Activated CD4-positive, alpha-beta T cell treated with anti-CD3 and anti-CD28 coated beads for 36 hours (primary cell): ENCODE measurements at places on chromosomes 5 and 9.

DNA sequence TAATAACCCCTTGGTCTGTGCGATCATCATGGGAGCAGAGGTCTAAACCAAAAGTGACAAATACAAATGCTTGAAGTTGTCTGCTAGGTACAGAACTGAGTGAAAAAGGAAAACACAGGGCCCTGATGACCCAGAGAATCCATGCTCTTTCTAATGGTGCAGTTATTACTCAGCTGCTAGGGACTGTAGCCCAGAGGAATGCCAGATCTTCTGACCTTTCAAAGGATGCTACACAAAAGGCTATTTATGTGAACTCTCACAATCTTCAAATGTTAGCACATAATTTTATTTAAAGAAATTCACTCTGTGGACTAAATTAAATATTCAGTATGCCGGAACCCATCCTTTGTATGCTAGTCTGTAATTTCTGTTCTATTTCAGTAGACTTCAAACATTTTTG, 79.9 kb downstream of the PRR16 start:
- no peaks in the 10 kb centered on the region for H3K27me3 ChIP-seq
- no peak overlapping the region for H3K4me3 ChIP-seq
- H3K36me3 ChIP-seq, result no peaks in the 10 kb centered on the region

DNA sequence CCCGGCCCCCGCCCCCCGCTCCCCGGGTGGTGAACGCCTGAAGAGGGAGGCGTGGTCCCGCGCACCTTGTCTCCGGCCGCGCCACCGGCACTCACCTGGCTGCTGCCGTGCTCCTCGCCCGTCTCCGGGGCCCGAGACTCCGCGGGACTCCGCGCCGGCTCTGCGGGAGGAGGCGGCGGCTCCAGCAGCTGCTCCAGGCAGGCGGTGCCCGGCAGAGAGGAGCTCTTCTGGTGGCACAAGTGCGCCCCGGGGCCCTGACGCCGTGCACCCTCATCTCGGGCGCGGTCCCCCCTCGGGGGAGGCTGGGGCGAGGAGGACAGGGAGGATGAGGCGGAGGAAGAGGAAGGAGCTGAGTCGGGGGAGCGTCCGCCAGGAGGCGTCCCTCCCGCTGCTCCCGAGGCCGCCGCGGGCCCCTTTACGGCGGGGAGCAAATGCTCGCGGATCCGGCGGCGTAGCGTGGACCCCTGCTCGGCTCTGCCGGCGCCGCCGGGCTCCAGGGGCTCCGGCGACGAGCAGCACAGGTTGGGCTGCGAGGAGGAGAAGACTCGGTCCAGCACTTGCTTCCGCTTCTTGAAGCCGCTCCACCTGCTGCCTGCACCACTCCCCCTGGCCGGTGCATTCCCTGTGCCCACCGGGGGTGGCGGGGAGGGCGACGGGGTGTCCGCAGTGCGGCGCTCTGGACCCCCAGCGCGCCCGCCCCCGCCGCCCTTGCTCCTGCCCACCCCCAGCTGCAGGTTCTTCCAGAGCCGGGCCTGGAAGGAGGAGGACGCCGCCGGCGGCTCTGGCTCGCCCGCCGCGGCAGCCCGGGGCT, 928 bp downstream of the MCTP1 start:
- no peaks in the 10 kb centered on the region for H3K36me3 ChIP-seq
- peak overlapping the region; percentile 26 for H3K4me3 ChIP-seq
- peaks cover 10% of the 10 kb centered on the region for H3K4me1 ChIP-seq
- peaks cover 53% of the 10 kb centered on the region for H3K27me3 ChIP-seq
- no peak overlapping the region for H3K27ac ChIP-seq

DNA sequence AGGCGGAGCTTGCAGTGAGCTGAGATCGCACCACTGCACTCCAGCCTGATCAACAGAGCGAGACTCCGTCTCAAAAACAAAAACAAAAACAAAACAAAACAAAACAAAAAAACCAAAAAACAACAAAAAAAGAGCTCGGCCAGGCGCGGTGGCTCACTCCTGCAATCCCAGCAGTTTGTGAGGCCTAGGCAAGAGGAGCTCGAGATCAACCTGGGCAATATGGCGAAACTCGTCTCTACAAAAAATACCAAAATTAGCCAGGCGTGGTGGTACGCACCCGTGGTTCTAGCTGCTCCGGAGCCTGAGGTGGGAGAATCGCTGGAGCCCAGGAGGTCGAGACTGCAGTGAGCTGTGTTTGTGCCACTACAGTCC, 20.2 kb downstream of the TRIM7 start:
- no peaks in the 10 kb centered on the region for H3K27me3 ChIP-seq
- H3K4me3 ChIP-seq, result peak overlapping the region; percentile 82
- peaks cover 37% of the 10 kb centered on the region for H3K4me1 ChIP-seq
- peaks cover 7% of the 10 kb centered on the region for H3K36me3 ChIP-seq
- DNase-seq, result no peak
- H3K27ac ChIP-seq, result peak overlapping the region; percentile 93

DNA sequence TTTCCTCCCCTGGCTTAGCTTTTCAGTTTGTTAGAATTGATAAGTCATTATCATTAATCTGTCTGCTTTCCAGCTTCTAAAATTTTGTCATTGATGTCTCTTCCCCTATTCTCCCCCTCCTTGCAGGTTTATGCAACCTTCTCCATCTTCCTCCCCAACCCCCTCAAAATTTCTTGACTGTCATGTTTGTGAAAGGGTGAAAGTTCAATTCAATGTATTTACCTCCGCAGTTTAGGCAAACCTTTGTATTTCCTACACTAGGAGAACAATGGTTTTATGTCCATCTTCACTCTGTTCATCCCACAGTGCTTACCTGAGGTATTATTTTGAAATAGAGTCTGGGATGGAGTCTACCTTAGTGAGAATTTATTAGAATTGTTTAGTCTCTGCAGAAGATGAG, 117.9 kb downstream of the ALDH1A1 start:
- H3K4me1 ChIP-seq, result no peaks in the 10 kb centered on the region
- no peaks in the 10 kb centered on the region for H3K36me3 ChIP-seq
- H3K27me3 ChIP-seq, result peaks cover 2% of the 10 kb centered on the region
- no peak for DNase-seq

GRCh38 chr5:93589152-93589828, 6.3 kb downstream of the NR2F1 start:
- peaks cover 6% of the 10 kb centered on the region for H3K36me3 ChIP-seq
- peak overlapping the region; percentile 24 for H3K27ac ChIP-seq
- peaks cover 69% of the 10 kb centered on the region for H3K27me3 ChIP-seq
- H3K4me1 ChIP-seq, result peaks cover 22% of the 10 kb centered on the region
- H3K4me3 ChIP-seq, result peak overlapping the region; percentile 28

DNA sequence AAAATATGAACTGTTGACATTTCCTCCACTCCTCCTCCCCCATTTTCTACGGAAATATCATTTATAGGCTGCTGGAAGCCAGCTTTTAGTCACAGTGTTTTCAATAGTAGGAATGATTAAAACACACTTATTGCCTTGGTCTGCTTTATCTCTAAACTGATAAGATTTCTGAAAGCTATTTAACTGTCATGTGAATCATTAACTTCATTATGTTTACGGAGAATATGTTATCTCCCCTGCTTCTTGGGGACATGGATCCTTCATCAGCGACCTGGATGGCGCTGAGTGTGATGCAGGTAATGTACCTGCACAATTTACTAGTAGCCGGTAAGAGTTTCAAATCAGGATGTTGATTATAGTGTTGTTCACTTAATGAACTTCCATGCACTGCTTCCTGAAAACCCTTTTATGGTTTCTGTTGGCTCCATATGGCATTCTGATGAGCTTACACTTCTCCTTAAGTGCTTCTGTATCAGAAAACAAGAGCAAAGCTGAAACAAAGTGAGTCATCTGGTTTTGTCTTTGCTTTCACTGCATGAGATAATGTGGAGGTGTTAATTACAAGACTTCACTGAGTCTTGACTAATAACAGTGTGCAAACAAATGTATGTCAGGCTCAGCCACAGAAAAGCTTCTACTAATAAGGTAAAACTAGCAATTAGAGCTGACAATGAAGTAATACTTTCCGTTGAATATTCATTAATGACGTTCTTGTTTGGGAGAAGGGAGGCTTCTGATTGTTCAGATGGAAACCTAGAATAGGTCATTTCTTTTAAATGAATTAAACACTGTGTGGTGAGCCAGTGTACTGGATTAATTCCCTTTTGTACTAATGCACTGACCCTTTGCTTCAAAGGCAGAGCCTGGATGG, 162.4 kb upstream of the ZNF608 start:
- H3K27ac ChIP-seq, result no peak overlapping the region
- no peaks in the 10 kb centered on the region for H3K27me3 ChIP-seq
- no peak for DNase-seq
- H3K4me1 ChIP-seq, result peaks cover under 1% of the 10 kb centered on the region
- no peak overlapping the region for H3K4me3 ChIP-seq

GRCh38 chr9:92492781-92493401, 10.6 kb upstream of the ASPN start:
- no peak overlapping the region for H3K4me3 ChIP-seq
- no peaks in the 10 kb centered on the region for H3K4me1 ChIP-seq
- H3K27me3 ChIP-seq, result no peaks in the 10 kb centered on the region
- no peak overlapping the region for H3K27ac ChIP-seq
- H3K36me3 ChIP-seq, result no peaks in the 10 kb centered on the region

DNA sequence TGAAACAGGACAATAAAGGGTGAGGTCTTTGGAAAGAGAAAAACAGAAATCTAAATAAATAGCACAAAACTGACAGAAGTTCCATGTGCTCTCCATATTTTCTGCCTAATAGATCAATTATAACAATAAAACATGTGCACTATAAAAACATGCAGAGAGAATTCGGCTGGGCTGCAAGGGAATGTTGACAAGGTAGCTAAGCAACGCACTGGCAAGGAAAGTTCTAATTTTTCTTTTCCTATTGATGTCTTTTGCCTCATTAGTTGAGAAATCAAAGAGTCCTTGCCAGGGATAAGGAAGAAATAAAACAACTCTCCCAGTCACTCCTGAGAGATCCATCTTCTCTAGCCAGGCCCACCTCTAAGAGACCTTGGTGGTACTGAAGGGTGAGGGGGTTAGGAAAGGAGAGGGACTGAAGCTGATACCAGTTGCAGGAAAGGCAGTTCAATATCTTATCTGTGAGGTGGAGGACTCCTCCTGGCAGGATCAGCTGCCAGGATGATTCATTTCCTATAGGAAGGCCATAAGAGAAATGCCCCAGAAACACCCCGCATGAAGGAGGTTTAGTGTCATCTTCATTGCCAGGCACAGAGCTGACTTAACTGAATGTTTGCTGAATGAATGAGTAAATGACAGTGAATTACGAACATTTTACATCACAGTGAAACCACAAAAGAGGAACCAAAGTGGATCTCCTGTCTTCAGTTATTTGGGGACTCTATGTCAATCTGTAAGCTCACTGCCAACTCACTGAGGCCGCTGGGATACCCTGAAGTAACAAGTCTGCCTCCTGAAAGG, 63.7 kb upstream of the IFNK start:
- no peak overlapping the region for H3K27ac ChIP-seq
- DNase-seq, result peak; percentile 8
- peaks cover 10% of the 10 kb centered on the region for H3K4me1 ChIP-seq

GRCh38 chr5:146832985-146833732, 45.4 kb downstream of the PPP2R2B start:
- no peak for DNase-seq
- H3K27ac ChIP-seq, result no peak overlapping the region
- H3K27me3 ChIP-seq, result no peaks in the 10 kb centered on the region
- peaks cover 2% of the 10 kb centered on the region for H3K4me1 ChIP-seq
- H3K36me3 ChIP-seq, result no peaks in the 10 kb centered on the region

DNA sequence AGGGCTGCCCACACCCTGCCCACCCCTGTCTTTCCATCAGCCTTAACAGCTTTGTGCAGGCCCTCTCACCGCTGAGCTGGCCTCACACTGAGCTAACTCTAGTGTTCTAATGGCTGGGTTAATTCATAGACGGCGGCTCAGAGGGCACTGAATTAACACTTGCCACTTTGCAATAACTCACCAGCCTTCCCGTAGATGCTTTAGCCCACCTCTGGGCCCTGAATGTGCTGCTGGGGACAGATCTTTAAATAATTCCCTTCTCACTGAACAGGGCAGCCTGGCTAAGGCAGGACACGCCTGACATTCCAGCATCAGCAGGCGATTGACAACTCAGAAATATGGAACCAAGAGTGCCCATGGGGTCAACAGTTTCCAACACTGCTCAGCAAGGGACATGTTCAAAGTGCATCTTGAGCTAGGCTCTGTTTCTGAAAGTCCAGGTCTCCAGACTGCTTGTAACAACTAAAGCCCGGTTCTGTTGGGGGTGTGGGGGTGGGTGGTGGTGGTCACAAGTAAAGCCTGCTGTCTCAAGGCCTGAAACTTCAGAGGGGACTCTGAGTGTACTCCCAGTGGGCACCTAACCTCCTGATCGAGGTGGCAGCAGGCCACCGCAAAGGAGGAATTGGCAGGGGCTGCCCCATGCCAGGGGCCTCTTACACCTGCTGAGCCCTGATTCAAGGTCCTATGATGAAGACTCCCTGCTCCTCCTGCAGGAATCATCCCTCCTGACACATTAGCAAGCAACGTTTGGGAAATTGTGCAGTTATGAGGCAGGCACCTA, 248.3 kb downstream of the FSTL4 start:
- H3K27me3 ChIP-seq, result no peaks in the 10 kb centered on the region
- H3K4me1 ChIP-seq, result no peaks in the 10 kb centered on the region
- DNase-seq, result no peak
- no peak overlapping the region for H3K4me3 ChIP-seq
- H3K27ac ChIP-seq, result no peak overlapping the region
- no peaks in the 10 kb centered on the region for H3K36me3 ChIP-seq

DNA sequence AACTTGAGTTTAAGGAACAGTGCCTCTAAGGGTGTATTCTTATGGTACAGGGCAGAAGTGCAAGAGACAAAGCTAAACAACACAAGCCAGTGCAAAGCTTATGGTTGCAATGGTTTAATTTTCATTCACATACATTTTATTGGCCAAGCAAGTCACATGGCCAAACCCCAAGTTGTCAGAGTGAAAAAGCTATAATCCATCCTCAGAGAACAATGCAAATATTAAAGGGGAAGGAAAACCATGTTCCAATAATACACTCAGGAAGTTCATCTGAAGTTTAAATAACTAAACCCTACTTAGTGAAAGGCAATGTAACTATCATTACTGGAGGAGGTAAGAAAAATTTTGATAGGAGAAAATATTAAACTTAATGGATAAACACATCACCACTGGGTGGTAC, 26.6 kb upstream of the TLR4 start:
- peaks cover 11% of the 10 kb centered on the region for H3K27me3 ChIP-seq
- H3K27ac ChIP-seq, result no peak overlapping the region
- no peaks in the 10 kb centered on the region for H3K4me1 ChIP-seq

GRCh38 chr9:96175796-96176195, 126.2 kb downstream of the HSD17B3 start:
- H3K36me3 ChIP-seq, result no peaks in the 10 kb centered on the region
- DNase-seq, result no peak
- no peak overlapping the region for H3K27ac ChIP-seq
- H3K4me3 ChIP-seq, result no peak overlapping the region
- peaks cover 23% of the 10 kb centered on the region for H3K27me3 ChIP-seq
- no peaks in the 10 kb centered on the region for H3K4me1 ChIP-seq

GRCh38 chr9:4973246-4973645, 11.8 kb upstream of the JAK2 start:
- no peaks in the 10 kb centered on the region for H3K27me3 ChIP-seq
- no peak for DNase-seq
- no peak overlapping the region for H3K27ac ChIP-seq
- no peak overlapping the region for H3K4me3 ChIP-seq
- no peaks in the 10 kb centered on the region for H3K36me3 ChIP-seq

GRCh38 chr5:33271606-33272005, 169.2 kb upstream of the TARS1 start:
- H3K4me1 ChIP-seq, result no peaks in the 10 kb centered on the region
- H3K4me3 ChIP-seq, result no peak overlapping the region
- H3K27ac ChIP-seq, result no peak overlapping the region
- no peaks in the 10 kb centered on the region for H3K36me3 ChIP-seq
- H3K27me3 ChIP-seq, result no peaks in the 10 kb centered on the region
